ENCODE measurements at places on chromosomes 4 and X. TPM values are rescaled to one million over a fixed set of nuclear protein-coding genes. Genes with fewer than 3 reads are reported as not detected.

- peaks cover 4% of the 10 kb centered on the region for H3K27me3 ChIP-seq
- H3K36me3 ChIP-seq: no peaks in the 10 kb centered on the region
- no peak within 1 kb of the TSS for H3K27ac ChIP-seq
- H3K4me1 ChIP-seq: peaks cover 12% of the 10 kb centered on the region
- DNase-seq: no peak
- peak within 1 kb of the TSS; percentile 72 for H3K4me3 ChIP-seq
These were observed at the start of gene FGF2 for GRCh38 chr4:122826553-122827257. Gene FGF2 (plus strand): TSS chr4:122826831. CDS start chr4:122827175, 344 bp downstream.

GRCh38 chr4:165294907-165295306, 32.6 kb upstream of the MSMO1 start:
- no peaks in the 10 kb centered on the region for H3K4me1 ChIP-seq
- DNase-seq: no peak
- peaks cover 9% of the 10 kb centered on the region for H3K36me3 ChIP-seq

- H3K4me1 ChIP-seq: no peaks in the 10 kb centered on the region
- H3K4me3 ChIP-seq: no peak overlapping the region
- H3K27me3 ChIP-seq: no peaks in the 10 kb centered on the region
- no peaks in the 10 kb centered on the region for H3K36me3 ChIP-seq
- H3K27ac ChIP-seq: no peak overlapping the region
- no peak for DNase-seq
These were observed 58.4 kb upstream of the HS3ST1 start for GRCh38 chr4:11487139-11487538.

GRCh38 chr4:134401798-134402197, 200.2 kb upstream of the PABPC4L start:
- no peak for DNase-seq
- H3K4me3 ChIP-seq: no peak overlapping the region
- no peaks in the 10 kb centered on the region for H3K4me1 ChIP-seq
- H3K36me3 ChIP-seq: no peaks in the 10 kb centered on the region

DNA sequence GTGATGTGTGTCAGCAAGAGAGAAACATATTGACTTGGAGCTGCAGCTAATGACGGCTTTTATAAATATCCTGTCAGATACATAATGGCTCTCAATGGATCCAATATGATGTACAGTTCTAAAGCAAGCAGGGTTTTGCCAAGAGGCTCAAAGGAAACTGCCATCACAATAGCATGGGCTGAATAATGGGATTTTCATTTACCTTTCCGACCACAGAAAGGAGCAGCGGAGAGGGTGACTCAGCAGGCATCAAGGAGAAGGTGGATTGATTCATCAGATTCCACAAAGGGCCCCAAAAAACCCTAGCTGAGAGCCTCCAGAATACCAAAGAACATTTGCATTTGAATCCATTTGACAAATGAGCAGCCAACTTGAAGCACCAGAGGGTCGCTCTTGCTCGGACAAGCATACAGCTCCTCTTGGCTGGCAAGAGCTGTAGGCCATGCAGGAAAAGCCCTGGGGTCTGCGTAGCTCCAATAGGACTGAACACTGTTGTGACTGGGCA, 355.7 kb upstream of the NOCT start:
- no peaks in the 10 kb centered on the region for H3K4me1 ChIP-seq
- no peaks in the 10 kb centered on the region for H3K27me3 ChIP-seq
- no peak overlapping the region for H3K27ac ChIP-seq
- H3K36me3 ChIP-seq: no peaks in the 10 kb centered on the region
- H3K4me3 ChIP-seq: no peak overlapping the region

GRCh38 chr4:36224972-36225903, 19.1 kb downstream of the ARAP2 start:
- H3K4me1 ChIP-seq: peaks cover 11% of the 10 kb centered on the region
- no peak overlapping the region for H3K27ac ChIP-seq
- no peaks in the 10 kb centered on the region for H3K36me3 ChIP-seq
- no peaks in the 10 kb centered on the region for H3K27me3 ChIP-seq
- H3K4me3 ChIP-seq: no peak overlapping the region

GRCh38 chrX:20531667-20532066, 265.0 kb upstream of the RPS6KA3 start:
- no peak overlapping the region for H3K27ac ChIP-seq
- H3K4me3 ChIP-seq: no peak overlapping the region
- no peaks in the 10 kb centered on the region for H3K36me3 ChIP-seq

DNA sequence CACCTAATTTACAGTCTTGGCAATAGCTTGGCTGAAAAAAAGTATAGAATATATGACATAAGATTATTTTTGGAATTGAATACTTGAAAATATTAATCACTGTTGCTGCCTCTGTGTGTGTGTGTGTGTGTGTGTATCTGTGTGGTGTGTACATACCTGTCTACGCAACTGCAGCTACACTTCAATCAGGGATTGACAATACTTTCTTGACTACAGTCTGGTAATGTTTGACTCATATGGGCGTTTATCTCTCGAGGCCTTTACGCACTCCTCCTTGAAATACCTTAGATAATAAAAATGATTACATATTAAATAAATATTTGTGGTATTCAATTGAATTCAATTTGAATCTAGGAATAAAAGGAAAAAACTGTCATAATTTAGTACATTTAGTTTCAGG, 565.2 kb downstream of the PCDH18 start:
- H3K27ac ChIP-seq: no peak overlapping the region
- no peaks in the 10 kb centered on the region for H3K4me1 ChIP-seq
- no peak overlapping the region for H3K4me3 ChIP-seq
- no peak for DNase-seq
- H3K27me3 ChIP-seq: no peaks in the 10 kb centered on the region
- H3K36me3 ChIP-seq: no peaks in the 10 kb centered on the region

GRCh38 chr4:112550728-112551127, 34.7 kb upstream of the NEUROG2 start:
- H3K27me3 ChIP-seq: no peaks in the 10 kb centered on the region
- DNase-seq: no peak
- no peak overlapping the region for H3K4me3 ChIP-seq

- DNase-seq: no peak
- peaks cover 14% of the 10 kb centered on the region for H3K4me1 ChIP-seq
- no peaks in the 10 kb centered on the region for H3K36me3 ChIP-seq
- H3K27ac ChIP-seq: no peak overlapping the region
- H3K27me3 ChIP-seq: no peaks in the 10 kb centered on the region
These were observed 14.7 kb downstream of the CNOT6L start for GRCh38 chr4:77804471-77804870.

GRCh38 chr4:25884031-25884782, 21.4 kb upstream of the SEL1L3 start:
- H3K36me3 ChIP-seq: no peaks in the 10 kb centered on the region
- no peak overlapping the region for H3K27ac ChIP-seq
- H3K4me1 ChIP-seq: no peaks in the 10 kb centered on the region
- DNase-seq: no peak

- H3K36me3 ChIP-seq: no peaks in the 10 kb centered on the region
- H3K27ac ChIP-seq: no peak overlapping the region
- no peaks in the 10 kb centered on the region for H3K27me3 ChIP-seq
- DNase-seq: no peak
- no peak overlapping the region for H3K4me3 ChIP-seq
- no peaks in the 10 kb centered on the region for H3K4me1 ChIP-seq
These were observed 230.8 kb upstream of the EDNRA start for GRCh38 chr4:147250062-147250461.

Gene STARD8
- 0.02 TPM for total RNA-seq

GRCh38 chr4:15531792-15532191, 62.1 kb downstream of the CC2D2A start:
- DNase-seq: no peak
- H3K4me3 ChIP-seq: no peak overlapping the region
- H3K36me3 ChIP-seq: no peaks in the 10 kb centered on the region

DNA sequence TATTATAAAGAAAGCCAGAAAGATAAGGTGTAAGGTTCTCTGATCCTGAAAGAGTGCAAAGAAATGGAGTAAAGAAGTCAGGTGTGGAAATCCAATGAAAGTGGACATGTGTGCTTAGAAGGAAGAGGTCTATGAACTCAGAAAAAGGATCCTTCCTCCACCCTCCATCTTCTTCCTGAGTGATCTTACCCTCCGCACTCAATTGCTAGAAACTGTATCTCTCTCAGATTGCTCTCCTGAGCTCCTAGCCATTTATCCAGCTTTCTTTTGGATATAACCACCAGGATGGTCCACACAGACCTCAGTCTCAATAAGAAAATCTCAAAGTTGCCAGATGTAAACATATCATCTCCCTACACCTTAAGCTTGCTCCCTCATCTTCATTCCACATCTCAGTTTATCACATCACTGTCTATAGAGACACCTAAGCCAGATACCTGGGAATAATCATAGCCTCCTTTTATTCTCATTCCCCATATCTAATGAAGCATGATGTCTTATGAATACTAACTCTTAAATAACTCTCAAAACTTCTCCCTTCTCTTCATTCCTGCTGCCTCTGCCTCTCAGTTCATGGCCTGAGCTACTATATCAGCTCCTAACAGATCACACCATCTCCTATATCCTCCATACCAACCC, 573 bp downstream of the SERPINA7 start:
- no peak for DNase-seq
- peak overlapping the region; percentile 75 for H3K4me3 ChIP-seq
- peaks cover 64% of the 10 kb centered on the region for H3K4me1 ChIP-seq

DNA sequence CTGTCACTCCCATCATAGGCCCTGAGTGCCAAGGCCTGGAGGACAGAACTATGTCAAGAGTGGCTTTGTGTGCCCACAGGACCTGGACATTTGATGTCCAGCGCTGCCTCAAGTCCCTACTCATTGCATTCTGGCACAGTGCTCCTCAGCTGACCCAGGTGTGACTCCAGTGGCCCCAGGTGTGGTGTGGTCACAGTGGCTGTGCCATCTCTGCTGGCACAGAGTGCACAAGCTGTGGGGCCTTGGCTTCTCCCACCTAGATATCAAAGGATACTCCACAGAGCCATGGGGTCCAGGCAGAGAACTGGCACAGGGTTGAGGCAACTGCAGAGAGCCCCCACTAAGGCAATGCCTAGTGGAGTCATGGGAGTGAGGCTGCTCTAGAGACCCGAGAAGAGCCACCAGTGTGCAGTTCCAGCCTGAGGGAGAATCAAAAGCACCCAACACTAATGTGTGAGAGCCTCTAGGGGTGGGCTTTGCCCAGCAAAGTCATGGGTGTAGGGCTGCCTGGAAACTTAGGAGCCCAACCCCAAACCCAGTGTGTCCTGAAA, 25.6 kb downstream of the PYURF start:
- no peaks in the 10 kb centered on the region for H3K4me1 ChIP-seq
- H3K27me3 ChIP-seq: no peaks in the 10 kb centered on the region
- H3K36me3 ChIP-seq: no peaks in the 10 kb centered on the region
- H3K4me3 ChIP-seq: no peak overlapping the region

GRCh38 chr4:184536881-184537248, 62.5 kb upstream of the IRF2 start:
- H3K4me3 ChIP-seq: peak overlapping the region; percentile 98
- H3K4me1 ChIP-seq: peaks cover 34% of the 10 kb centered on the region
- H3K36me3 ChIP-seq: no peaks in the 10 kb centered on the region
- H3K27me3 ChIP-seq: no peaks in the 10 kb centered on the region
- no peak for DNase-seq
- peak overlapping the region; percentile 71 for H3K27ac ChIP-seq

Gene MGAT4D
- not detected for total RNA-seq

Gene INPP4B
- not detected for total RNA-seq

- peaks cover 5% of the 10 kb centered on the region for H3K4me1 ChIP-seq
- H3K4me3 ChIP-seq: no peak overlapping the region
- DNase-seq: no peak
- no peaks in the 10 kb centered on the region for H3K27me3 ChIP-seq
- no peaks in the 10 kb centered on the region for H3K36me3 ChIP-seq
These were observed 244.5 kb upstream of the FSTL5 start for GRCh38 chr4:162408309-162408708.

DNA sequence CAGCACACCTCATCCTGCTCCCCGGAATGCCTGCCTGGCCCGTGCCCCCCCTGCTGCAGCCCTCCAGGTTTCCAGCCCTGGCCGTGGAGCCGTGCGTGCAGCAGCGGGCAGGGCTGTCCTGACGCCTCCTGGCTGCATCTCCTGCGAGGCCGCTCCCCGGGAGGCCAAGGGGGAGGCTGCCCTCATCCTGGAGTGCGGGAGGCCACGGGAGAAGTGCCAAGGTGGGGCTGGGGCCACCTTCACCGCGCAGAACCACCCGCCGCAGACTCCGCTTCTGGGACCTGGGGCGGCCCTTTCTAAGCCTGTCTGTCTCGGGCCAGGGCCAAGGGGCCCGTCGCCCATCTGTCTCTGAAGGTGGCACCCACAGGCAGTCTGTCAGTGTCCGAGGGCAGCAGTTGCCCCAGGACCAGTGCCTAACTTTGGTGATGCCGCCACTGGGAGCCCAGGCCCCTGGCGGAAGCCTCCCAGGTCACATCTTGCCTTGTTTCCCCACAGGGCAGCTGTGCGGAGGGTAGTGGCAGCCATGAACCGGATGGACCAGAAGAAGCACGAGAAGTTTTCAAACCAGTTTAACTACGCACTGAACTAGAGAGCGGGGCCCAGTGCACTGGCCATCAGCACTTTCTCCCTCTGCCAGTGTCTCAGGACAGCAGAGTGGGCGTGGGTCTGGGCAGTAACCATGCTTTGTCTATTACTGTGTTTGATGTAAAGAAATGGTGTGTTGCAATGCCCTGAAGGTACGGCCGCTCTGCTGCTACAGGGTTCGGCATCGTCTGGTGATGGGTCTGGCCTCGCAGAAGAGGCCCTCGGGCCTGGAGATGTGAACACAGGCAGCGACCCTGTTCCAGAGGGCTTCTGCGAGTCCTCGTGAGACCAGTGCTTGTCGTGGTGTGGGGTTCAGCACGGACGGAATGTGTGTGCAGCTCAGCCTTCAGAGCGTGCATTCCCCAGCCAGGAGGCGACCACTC, 20.6 kb downstream of the NKX1-1 start:
- peaks cover 11% of the 10 kb centered on the region for H3K36me3 ChIP-seq
- no peaks in the 10 kb centered on the region for H3K27me3 ChIP-seq
- H3K4me1 ChIP-seq: no peaks in the 10 kb centered on the region
- H3K4me3 ChIP-seq: no peak overlapping the region

DNA sequence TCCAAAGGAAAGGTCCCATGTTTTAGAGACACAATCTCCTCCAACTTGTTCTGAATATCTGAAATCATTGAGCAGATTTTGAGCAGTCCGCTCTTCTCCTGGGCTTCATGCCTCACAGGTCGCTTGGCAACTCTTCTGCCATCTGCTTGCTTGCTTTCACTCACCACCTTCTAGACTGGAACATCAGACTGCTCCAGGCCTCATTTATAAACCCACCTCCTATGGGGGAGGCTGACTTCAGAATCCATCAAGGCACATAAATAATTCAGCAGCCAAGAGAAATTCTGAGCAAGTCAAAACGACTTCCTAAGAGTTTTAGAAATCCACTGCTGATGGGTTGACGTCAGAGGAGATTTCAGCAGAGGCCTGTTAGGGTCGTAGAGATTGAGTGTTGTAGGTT, 64.1 kb downstream of the FAM184B start:
- H3K27ac ChIP-seq: no peak overlapping the region
- H3K4me3 ChIP-seq: no peak overlapping the region
- no peaks in the 10 kb centered on the region for H3K4me1 ChIP-seq

- no peak for DNase-seq
- H3K27me3 ChIP-seq: no peaks in the 10 kb centered on the region
- no peak overlapping the region for H3K27ac ChIP-seq
- H3K4me3 ChIP-seq: no peak overlapping the region
- no peaks in the 10 kb centered on the region for H3K4me1 ChIP-seq
- no peaks in the 10 kb centered on the region for H3K36me3 ChIP-seq
These were observed 14.9 kb downstream of the SNX12 start for GRCh38 chrX:71053217-71053621.
